Bronchial epithelial cell (primary cell): ENCODE measurements at places on chromosomes 5 and 9. TPM values are rescaled to one million over a fixed set of nuclear protein-coding genes. Genes with fewer than 3 reads are reported as not detected.

GRCh38 chr5:16178745-16179372 lies 732 bp downstream of the MARCHF11 start:
- DNase-seq, result peak; percentile 32

DNA sequence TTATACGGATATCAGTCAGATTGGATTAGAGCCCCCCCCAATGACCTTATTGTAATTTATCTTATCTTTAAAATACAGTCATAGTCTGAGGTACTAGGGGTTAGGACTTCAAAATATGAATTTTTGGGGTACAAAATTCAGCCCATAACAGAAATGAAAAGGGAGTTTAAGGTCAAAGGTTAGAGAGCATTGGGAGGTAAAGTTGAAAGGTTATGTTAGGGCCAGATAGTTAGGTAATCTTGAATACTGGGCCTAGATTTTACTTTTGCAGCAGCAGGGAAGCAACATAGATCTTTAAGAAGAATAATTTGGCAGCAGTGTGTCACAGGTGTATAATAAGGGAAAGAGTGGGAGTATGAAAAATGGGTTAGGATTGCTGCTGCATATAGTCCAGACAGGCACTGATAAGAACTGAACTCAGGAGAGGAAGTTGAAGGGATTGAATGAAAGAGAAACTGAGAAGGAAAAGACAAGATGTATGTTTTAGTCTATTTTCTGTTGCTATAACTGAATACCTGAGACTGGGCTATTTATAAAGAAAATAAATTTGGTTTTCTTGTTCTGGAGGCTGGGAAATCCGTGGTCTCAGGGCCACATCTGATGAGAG lies 10.7 kb upstream of the GCNT4 start:
- DNase-seq, result no peak

- DNase-seq, result no peak
These were observed 46.1 kb downstream of the STK10 start for GRCh38 chr5:172141949-172142319.

DNA sequence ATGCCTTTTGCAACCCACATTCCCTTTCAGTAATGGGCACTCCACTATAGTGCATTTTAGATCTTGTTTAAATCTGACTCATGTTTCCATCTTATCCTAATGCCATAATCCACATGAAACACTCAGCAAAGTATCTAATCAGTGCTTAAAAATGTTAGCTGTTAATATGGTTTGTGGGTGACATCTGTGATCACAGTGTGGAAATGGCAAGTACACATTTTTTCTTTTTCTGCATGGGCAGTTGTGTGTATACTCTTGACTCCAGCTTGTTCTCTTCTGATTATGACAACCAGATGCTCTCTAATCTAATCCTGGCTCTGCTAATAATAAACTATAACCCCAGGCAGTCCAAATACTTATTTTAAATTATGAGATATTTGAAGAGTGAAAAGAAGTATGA lies 103.3 kb downstream of the EDIL3 start:
- DNase-seq, result peak; percentile 13

The PHF24 gene
- 0.13 and 0.26 TPM in 2 replicates for total RNA-seq

DNA sequence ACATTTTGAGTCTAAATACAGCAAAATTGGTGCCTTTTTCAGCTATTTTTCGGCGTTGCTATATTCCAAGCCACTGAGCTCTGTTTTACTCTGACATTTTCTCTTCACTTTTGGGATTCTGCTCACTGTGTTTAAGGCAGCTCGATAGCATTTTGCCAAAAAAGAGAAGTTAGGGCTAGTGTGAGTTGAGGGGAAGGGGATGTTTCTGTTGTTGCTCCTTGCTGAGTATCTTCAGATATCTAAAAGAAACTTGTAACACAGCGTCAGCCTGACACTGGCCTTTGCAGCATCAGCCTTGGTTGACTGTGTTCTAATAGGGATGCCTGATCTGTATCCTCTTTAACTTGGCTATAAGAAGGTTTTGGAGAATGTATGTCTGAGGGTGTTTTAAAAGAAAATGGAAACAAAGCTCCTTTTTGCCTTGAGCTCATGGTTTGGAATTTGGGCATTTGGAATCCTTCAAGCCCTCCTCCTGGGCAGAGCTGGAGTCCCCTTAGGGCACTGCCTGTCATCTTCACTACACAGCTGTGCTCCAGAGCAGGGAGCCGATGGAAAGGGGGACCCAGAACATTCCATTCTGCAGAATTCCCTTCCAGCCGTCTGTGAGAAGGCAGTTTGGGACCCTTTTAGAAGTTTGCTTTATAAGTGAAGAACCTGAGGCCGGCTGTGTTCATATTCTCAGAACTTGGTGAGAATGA lies 63.0 kb downstream of the EXOSC2 start:
- no peak for DNase-seq

The RGS7BP gene
- total RNA-seq, result not detected in 2 replicates

- DNase-seq, result no peak
These were observed 1613.8 kb downstream of the MAT2B start for GRCh38 chr5:165119175-165119574.

DNA sequence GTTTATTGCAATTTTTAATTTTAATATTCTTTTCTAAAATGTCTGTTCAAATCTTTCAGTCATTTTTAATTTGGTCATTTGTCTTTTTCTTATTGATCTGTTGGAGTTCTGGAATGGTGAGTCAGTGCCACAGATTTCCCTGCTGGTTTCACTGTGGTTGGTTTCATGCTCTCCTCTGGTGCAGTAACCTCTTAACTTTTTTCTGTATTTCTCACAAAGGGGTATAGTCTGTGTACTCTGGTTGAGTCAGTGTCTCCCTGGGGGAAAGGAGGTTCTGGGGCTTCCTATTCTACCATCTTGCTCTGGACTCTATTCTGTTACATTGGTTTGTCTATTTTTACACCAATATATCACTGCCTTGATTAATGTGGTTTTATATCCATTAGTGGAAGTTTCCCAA lies 178.8 kb downstream of the CSNK1G3 start:
- DNase-seq, result peak; percentile 23

DNA sequence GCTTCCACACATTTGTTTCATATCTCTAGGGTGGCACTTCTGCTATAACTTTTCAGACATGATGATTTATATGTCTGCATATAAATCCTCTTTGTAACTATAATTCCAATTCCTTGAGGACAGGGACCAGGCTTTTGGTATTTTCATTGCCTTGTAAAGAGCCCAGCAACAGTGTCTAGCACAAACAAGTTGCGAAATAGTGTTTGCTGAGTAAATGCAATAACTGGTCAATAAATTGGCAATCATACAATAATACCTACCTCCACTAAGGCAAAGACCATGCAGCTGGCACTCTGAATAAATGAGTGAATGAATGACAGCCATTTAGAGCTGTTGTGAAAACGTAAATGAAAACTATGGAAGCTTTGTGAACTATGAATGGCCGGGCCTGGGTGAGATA lies 564.0 kb upstream of the ZNF462 start:
- no peak for DNase-seq

- DNase-seq, result no peak
These were observed 462.5 kb upstream of the TYRP1 start for GRCh38 chr9:12230708-12231107.

DNA sequence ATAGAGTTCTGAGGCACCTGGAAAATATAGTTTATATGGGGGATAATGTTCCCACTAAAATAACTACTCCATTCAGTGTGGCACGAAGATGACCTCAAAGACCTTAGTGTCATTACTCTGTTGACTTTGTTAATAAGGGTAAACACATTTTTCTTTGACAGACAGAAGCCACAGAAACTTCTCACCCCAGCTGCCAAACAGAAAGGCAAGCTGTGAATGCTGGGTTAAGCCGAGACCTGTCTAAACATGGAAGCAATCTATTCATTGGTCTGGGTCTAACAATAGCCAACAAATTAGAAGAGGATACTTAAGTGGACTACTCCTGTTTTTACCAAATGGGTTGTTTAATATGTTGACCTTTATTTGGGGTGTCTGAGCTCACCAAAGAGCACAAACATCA lies 171.4 kb downstream of the TLE1 start:
- peak; percentile 28 for DNase-seq

The IGFBPL1 gene
- not detected in 2 replicates for total RNA-seq

GRCh38 chr5:142947427-142947709 lies 177.2 kb downstream of the ARHGAP26 start:
- no peak for DNase-seq

DNA sequence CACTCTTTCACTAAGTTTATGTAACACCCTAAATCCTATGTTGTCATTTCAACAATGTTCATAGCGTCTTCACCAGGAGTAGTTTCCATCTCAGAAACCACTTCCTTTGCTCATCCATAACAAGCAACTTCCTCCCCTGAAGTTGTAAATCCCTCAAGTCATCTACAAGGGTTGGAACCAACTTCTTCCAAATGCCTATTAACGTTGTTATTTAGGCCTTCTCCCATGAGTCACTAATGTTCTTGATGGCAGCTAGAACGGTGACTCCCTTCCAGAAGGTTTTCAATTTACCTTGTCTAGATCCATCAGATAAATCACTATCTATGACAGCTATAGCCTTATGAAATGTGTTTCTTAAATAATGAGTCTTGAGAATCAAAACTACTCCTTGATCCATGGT lies 73.3 kb upstream of the TARS1 start:
- DNase-seq, result no peak

GRCh38 chr5:57191986-57192385 lies 18.1 kb downstream of the GPBP1 start:
- DNase-seq, result no peak

The LAMC3 gene
- total RNA-seq, result not detected in 2 replicates

DNA sequence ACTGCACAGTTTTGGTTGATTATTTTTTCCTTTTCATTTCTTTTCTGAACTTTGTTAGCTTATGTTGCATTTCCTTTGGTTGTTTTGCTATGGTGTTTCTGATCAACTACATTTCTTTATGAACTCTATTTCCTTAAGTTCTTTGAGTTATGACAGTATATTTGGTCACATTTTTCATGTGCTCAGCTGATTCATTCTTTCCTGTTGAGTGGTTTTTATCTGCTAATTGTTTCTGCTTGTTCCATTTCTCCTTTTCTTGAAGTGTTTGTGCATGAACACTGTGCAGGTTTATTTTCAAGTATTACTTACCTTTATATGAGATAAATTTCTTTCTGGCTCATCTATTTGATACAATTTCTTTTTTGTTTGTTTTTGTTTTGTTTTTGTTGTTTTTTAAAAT lies 50.9 kb upstream of the MACIR start:
- peak; percentile 52 for DNase-seq

The AK8 gene
- total RNA-seq, result 0.26 TPM in 1 of 2 replicates, not detected in the other

The SLC36A2 gene
- total RNA-seq, result not detected in 2 replicates

The AFAP1L1 gene
- total RNA-seq, result 17.4 and 21.9 TPM in 2 replicates

The PTGER4 gene
- 6.1 and 8.7 TPM in 2 replicates for total RNA-seq

DNA sequence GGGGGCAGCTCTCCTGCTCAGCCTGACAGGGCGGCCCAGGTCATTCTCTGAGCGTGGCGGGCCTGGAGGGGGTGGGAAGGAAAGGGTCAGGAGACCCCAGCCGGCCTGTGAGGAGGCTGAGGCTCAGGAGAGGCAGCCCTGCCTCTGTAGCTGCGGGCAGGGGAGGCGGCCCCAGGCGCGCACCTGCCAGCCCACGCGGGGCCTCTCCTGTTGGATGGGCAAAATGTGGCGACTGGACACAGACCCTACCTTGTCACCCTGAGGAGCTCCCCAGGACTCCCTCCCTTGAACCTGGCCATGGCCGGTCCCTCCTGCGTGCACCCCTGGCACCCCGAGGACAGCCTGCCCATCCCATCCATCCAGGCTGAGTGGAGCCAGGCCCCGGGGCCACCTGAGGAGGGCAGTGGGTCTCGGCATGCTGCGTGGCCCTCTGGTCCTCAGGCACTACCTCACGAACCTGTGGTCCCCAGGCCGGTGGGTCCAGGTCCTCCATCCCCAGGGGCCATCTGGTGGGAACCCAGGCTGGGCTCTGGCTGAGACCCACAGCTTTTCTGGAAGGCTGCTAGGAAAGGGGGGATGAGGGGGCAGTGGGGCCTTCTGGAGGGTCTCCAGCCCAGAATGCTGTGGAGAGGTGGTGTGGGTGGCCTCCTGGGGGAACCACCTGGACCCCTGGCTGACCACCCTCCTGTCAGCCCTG lies 15.1 kb upstream of the NRARP start:
- DNase-seq, result no peak

The MEIKIN gene
- total RNA-seq, result not detected in 2 replicates

DNA sequence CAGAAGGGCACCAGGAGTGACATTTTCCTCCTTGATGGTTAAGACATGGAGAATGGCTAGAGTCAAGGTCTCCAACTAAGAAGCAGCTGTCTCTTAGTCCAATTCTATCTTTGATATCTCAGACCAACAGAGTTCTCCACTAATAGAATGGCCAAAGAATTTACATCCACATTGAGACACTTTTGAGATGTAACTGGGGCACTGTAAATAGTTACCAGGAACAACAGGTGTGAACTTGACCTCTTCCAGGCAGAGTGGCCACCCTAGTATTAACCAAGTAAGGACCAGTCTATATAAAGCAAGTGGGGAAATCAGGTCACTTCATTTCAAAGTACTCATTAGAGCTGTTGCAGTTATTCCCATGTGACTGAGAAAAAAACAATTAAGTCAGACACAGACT lies 159.7 kb upstream of the RAD23B start:
- DNase-seq, result no peak

DNA sequence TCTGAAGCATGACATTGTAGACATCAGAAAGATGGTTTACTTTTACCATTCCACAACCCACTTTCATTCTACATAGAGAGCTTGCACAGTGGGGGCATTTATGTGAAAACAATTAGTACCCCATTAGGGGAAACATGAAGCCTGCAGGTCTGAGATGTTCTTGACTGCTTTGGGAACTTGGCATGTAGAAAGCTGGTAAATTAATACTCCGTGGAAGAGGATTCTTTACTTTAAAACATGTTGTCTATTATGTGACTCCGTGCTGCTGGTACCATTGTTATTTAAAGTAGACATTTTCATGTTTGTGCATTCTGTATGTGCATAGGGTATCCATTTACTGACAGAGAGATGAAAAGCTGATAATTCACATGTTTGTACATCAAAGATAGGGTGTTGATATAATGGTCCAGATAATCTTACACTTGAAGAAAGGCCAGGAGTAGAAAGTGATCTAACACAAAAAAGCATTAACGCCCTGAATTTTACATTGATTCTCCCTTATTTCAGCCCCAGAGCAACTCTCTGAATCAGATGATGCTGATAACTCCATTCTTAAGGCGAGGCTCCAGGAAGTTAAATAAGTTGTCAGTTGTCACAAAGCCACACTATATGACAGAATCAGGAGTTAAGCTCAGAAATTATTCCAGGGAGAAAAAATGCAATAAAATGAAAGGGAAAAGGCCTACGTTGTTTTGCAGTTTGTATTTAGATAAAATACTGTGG lies 50.1 kb upstream of the CD180 start:
- DNase-seq, result no peak

GRCh38 chr5:76358-77169 lies 15.4 kb upstream of the PLEKHG4B start:
- DNase-seq, result no peak

The WWC1 gene
- 20.8 and 23.2 TPM in 2 replicates for total RNA-seq

GRCh38 chr9:9124616-9125015 lies 1325.0 kb upstream of the DMAC1 start:
- no peak for DNase-seq
